ENCODE measurements at places on chromosomes 16 and 17.
A peak's percentile ranks its signal among the peaks of the same experiment; 100 is the strongest.

DNA sequence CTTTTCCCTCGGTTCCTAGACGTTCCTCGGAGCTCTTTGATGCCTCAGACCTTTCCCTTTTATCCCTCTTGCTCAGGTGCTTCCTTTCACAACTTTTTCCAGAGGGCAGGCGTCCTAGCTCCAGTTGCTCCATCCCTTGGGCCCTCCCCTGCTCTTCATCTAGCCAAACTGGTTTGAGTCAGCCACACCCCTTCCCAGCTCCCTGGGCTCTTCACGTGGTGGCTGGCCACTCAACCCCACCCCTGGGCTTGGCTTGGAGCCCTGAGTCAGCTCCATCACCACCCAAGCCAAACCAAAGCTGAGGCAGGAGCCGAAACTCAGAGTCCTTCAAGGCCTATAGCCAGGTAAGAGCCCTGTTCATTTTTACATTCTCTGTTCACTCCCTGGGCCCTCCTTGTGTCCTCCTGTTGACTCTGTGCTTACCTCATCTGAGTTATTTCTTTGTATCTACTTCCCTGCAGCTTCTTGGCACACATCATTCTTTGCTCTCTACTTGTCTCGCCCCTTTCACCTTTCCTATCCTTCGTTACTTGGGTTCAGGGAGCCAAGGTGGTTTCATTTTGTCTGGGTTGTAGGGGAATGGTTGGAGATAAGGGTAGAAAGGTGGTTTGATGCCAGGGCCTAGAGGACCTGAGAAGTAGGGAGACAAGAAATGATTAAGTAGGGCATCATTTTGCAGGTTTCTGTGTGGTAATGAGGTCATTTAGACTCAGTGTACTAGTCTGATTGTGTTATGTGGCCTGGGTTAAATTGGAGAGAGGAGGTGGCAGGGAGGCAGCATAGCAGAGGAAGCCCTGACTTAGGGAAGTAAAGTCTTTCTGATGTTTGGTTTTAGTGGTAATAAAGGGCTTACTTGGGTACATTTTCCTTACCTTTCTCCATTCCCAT, 7.6 kb upstream of the PHKG2 start:
- DNase-seq, result no peak

DNA sequence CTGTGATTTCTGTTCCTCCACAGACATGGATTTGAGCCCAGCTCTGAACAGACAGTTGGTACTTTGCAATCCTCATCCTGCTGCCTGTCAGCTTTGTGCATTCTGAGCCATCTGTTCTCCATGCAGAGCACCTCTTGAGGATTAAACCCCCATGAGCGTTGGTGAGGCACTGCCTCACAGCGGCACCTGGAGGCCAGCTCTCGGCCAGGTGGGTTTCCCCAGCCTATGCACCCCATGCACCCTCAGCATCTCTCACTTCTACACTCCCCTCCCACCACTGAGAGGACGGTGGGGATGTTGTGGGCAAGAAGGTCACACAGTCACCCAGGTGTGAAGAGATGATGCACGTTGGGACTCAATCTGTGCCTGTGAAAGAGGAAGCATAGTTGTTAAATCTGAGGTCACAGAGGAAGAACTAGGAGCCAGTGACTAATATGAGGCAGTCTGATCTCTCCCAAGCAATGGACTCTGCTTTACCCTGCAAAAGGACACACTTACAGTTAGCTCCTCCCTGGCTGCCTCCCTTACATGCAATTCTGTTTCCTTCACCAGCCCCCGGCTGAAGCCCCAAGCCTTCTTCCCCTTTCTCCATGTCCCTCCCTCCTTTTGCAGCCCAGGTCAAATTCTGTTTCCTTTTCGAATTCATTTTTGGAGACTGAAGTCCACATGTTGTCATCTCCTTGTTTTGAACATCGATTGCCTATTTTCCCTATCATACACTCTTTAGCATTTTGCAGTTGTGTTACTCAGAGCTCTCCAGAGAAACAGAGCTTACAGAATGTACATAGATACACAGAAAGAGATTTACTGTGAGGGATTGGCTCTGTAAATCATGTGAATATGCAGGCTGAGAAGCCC, 58.5 kb downstream of the HS3ST3B1 start:
- DNase-seq, result peak; percentile 72

DNA sequence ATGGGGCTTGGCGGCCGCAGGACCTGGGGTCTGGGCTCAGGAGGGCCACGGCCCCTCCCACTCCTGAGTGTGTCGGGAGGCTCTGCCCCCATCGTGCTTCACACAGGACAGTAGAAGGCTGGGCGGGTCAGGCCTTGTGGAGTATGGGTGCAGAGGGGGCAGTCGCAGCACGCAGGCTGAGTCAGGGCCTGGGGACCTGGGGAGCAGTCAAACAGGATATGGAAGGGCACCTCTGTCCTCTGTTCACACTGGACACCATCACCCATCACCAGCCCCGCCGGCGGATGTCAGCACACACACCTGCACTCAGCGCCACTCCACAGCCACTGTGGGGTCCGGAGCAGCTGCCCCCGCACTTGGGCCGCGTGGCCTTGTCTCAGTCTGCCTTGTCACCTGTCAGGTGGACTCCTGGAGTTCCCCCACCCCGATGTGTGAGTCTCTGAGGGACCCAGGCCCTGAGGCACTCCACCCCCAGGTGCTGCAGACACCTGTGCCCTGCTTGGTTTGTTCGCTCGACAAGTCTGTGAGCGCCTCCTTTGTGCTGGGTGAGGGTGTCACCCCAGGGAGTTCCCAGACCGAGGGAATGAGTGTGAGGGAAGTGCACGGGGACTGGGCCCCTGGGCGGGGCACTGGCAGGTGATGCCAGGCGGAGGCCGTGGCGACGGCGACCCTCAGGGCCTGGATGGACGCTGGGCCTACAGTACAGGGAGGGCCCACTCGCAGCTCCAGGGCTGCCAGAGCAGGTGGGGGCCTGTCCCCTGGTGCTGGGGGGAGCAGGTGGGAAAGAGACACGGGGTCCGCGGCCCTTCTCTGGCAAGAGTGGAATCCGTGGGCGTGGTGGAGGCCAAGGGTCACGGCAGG, 31.7 kb downstream of the ZFPM1 start:
- DNase-seq, result no peak

GRCh38 chr16:66859397-66860068, 15.3 kb downstream of the CA7 start:
- DNase-seq, result no peak

DNA sequence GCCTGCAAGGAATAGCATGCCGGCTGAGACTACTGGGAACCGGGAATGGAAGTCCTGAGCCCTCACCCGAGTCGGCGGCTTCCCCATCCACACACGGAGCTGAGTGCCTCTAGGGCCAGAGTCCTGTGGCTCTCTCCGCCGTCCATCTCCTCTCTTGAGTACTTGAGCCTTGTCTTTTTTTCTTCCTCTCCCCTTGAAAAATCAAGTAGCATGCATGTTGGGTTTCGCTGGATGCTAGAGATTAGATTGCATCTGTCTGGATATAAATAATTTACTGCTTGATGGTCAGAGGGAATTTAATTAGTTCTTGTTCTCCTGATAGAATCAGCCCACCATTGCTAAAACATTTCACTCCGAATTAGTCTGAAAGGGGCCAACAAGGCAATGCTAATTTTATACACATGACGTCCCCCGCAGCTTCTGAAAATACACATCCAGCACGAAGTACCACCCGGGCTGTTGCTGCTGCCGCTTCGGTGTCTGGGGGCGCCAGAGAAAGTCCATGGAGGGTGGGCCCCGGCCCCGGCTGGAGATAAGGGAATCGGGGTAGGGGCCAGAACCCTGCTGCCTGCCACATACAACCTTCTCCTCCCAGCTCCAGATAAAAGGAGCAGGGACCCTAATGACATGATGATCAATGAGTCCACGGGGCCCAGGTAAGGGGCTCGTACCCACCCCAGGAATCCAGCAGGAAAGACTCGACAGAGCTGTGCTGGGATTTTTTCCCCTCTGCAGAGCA, 48.5 kb downstream of the RBFOX3 start:
- DNase-seq, result no peak

GRCh38 chr16:72511171-72511570, 339.2 kb upstream of the PMFBP1 start:
- DNase-seq, result no peak

DNA sequence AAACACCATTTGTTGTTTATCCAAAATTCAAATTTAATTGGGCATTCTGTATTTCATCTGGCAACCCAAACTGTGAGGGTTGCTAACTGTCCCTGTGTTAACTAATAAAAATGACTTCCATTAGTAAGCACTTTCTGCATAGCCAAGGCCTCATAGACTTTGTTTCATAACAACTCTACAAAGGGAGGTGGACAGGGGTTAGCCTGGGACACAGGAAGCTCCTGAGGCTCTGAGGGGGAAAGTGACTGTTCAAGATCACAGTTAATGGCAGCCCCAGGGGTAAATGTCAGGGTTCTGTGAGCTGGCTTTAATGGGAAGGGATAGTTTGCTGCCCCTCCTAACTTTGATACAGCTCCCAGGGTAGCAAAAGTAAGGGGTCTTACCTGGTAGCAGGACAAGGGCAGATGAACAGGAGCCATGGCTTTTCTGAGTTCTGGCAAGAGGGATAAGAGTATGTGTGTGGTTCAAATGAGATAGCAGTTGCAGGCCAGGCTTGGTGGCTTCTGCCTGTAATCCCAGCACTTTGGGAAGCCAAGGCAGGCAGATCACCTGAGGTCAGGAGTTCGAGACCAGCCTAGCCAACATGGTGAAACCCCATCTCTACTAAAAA, 2.2 kb downstream of the HEATR9 start:
- no peak for DNase-seq

GRCh38 chr16:4976611-4977145, 18.5 kb downstream of the SEC14L5 start:
- no peak for DNase-seq

DNA sequence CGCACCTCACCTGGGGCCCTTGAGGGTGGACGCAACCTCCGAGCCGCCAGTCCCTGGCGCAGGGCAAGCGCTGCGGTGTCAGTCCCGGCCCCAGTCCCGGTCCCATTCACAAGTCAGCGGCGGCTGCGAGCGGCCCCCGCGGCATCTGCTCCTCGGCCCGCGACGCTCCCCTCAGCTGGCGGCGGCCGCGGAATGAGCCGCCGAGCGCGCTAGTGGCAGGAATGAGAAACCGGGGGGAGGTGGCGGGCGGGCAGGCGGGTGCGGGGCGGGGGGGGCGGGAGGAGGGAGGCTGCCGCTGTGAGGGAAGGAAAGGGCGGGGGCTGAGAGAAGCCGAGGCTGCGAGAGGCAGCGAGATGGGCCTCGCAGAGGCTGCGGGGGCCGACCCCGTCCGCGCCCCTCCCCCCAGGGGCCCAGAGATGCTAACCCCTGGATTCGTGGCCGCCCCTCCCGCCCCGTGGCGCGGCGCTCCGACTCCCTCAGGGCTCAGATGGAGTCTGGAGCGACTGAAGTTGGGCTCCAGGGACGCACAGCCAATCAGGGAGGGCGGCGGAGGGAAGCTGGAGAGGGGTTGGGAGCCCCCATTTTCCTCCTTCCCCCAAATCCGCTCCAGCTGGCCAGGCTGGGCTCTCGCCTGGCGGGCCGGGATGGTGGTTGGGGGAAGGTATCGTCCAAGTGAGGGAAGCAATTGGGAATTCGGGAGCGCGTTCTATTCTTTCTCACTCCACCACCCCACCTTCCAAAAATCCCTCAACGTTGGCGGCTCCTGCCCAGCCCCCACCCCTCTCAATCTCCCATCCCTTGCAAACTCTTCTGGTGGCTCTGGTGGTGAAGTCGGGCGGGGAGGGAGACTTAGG, at the start of gene CDH11:
Gene CDH11, minus strand, starts transcription at position 194 of the 854 bp plus-strand sequence. CDS start 117,194 bp downstream, outside the sequence.
- DNase-seq, result no peak

DNA sequence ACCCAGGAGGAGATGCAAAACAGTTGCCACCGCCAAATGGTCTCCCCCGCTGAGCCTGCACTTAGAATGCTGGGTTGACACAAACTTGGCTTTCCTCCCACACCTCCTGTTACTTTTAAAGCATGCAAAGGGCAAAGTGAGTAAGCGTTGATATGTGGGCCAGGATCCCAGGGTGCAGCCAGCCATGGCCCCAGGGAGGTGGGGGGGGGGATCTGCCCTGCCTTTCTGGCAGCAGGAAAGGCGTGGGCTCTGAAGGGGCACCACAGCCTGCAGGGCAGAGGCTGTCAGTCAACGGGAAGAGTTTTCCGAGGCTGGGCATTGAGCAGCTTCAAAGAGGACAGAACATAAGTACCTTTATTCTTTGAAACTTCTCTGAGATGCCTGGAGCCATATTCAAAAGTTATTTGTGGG, 142.3 kb downstream of the ABCC12 start:
- DNase-seq, result no peak

- no peak for DNase-seq
Measured at GRCh38 chr17:55067697-55068439, 99.3 kb downstream of the STXBP4 start.

DNA sequence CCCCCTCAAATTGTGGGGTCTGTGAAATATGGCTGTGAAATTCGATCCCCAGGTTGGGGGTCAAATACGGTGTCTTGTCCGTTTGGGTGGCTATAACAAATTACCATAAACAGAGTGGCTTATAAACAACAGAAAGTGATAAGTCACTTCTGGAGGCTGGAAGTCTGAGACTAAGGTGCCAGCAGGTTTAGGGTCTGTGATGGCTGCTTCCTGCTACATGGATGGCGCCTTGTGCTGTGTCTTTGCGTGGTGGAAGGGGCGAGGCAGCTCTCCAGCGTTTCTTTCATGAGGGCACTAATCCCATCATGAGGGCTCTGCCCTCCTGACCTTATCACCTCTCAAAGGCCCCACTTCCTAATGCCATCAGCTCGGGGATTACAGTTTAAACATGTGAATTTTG, 120.0 kb downstream of the IRF8 start:
- no peak for DNase-seq

- peak; percentile 69 for DNase-seq
Measured at GRCh38 chr17:76725580-76726230, 701 bp downstream of the JMJD6 start.

DNA sequence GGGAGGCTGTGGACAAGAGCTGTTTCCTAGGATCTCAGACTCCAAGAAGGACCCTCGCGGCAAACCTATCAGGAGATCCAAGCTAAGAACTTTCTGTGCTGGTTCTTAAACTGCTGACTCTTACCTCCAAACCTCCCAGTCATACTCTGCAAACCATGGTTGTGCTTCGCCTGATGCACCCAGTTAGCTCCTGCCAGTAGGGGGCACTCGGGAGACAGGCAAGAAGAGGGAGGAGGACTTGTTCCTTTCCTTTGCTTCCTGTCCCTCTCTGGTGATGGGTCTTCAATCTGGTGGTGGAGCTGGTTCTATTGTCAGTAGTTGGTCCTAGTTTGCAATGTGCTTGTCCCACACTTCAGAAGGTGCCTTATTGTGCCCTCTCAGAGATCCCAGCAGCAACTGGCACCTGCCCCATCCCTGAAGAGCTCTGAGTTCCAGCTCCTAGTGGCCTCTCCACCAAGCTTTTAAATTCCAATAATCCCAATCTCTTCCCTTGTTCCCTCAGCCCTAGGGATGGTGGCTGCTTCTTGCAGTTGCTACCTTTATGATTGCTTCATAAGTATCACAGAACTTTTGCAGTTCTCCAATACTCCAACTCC, 113.5 kb upstream of the RPL38 start:
- DNase-seq, result peak; percentile 73

Data from GM10248 (cell line).